Stimulated activated CD4-positive, alpha-beta T cell treated with anti-CD3 and anti-CD28 coated beads, TNF-alpha, amount 100 ng/mL, for 48 hours (primary cell): ENCODE measurements at places on chromosomes 3 and 15.

DNA sequence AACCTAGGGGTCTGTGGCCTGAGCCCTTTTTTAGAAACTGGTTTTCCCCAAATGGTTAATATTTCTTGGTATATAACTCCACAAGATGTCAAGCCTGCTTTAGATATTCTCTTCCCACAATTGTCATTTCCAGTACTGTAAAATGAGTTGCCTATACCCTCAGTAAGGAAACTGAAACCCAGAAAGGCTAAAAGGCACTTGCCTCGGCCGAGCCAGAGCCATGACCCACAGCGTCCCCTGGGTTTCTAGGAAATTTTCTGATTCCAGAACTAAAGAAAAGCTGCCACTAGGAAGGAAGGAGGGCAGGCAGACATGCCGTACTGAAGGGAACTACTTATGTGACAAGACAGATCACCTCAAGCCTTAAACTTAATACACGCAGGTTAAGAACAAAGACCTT lies 59.1 kb downstream of the ATP8B4 start:
- DNase-seq = no peak

GRCh38 chr3:30692498-30693130 lies 86.2 kb downstream of the TGFBR2 start:
- no peak for DNase-seq

GRCh38 chr3:186708983-186709679 lies 8.0 kb upstream of the KNG1 start:
- no peak for DNase-seq

GRCh38 chr3:184583578-184584451 lies 22.2 kb downstream of the EPHB3 start:
- DNase-seq = no peak

DNA sequence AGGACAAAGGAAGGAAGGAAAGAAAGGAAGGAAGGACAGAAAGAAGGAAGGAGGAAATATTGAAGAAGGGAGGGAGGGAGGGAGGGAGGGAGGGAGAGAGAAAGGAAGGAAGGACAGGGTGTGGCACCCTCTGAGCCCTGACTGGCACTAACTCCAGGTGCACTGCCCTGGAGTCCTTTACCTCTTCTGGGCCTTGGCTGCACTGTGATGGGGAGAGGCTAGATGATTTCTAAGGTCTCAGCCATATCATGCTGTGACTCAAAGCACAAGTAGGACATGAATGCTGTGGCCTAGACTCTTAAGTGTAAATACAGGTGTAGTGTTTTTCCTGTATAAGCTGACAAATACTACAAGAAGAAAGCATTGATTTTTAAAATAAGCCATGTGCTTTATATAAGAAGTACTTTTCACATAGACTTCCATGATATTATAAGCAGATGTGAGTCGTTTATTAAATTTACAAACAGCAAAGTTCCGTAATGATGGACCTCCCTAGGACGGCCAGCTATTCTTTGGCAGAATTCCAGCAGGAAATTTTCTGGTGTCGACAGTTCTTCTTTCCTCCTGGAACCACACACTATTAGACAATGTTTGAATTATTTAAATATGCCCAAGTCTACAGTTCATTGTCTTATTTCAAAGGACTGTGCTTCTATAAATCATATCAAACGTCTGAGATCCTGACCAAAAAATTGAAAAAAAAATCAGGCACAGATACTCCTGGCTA lies 213.8 kb upstream of the C2CD4B start:
- no peak for DNase-seq

DNA sequence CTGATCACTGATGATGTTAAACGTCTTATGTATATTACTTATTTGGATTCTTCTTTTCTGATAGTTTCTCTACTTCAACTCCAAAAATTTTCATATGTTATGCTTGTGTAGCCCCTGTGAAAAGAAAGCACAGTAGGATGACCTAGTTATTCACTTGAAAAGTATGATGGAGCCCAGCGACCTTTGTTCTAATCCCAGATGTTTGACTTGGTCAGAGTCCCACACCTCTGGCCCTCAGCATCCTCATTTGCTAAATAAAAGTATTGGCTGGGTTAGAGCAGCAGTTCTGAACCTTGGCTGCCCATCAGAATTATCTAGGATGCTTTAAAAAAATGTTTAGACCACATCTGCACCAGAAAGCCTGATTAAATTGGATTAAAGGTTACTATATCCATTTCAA lies 173.7 kb downstream of the ATG7 start:
- DNase-seq = no peak

- DNase-seq = no peak
These were observed 530.8 kb downstream of the SOX2 start for GRCh38 chr3:182242489-182242942.

- no peak for DNase-seq
These were observed 100.0 kb downstream of the ARPP21 start for GRCh38 chr3:35739181-35739809.

DNA sequence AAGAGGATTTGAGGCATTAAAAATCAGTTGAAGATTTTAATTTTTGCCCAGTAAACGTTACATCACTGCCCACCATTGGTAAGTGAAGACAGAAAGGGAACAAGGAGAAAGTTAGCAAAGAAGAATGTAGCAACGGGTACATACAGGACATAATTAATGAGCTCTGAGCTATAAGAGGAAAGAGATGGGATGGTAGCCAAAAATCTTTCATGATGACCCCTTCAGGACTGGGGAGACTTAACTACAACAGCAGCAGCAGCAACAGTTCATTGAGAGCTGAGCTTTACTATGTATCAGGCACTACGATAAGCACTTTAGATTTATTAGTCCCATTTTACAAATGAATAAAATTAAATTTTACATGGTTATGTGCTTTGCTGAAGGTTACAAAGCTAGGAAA lies 18.4 kb downstream of the EMC4 start:
- no peak for DNase-seq

GRCh38 chr15:71051539-71051938 lies 63.7 kb upstream of the THSD4 start:
- DNase-seq = no peak

DNA sequence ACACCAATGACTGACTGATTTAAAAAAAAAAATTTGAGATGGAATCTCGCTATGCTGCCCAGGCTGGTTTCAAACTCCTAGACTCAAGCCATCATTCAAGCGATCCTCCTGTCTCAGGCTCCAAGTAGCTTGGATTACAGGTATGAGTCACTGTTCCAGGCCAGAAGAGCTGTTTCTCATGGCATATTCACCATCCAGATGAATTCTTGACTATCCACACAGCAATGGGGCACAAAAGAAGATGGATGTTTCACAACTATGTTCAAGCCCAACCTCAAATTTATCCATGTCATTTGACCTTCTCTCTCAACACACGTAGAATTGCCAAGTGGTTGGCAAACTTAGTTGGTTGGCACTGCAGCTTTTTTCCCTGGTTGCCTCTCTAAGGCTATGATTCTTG lies 40.6 kb downstream of the PRICKLE2 start:
- no peak for DNase-seq

GRCh38 chr15:91478717-91479191 lies 374.8 kb upstream of the SLCO3A1 start:
- DNase-seq = no peak

DNA sequence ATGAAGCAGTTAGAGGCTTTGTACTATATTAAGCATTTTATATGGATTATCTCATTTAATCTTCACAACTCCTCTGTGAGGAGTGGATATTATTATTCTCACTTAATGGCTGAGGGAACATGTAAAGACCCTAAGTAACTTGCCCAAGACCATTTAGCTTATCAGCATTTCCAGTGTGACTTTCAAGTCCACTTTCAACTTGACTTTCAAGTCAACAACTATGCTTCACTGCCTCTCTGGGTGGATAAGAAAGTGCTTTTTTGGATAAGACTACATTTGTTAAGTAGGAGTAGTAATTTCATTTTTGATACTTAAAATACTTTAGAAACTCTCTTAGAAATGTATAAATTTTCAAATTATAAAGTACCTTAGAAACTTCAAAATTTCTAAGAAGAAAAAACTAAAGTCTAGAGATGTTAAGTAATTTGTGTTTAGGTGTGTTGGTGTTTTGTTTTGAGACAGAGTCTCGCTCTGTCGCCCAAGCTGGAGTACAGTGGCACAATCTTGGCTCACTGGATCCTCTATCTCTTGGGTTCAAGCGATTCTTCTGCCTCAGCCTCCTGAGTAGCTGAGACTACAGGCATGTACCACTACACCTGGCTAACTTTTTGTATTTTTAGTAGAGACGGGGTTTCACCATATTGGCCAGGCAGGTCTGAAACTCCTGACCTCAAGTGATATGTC lies 71.8 kb downstream of the MINDY2 start:
- no peak for DNase-seq

- DNase-seq = no peak
These were observed 544.1 kb upstream of the MDFIC2 start for GRCh38 chr3:70856414-70857162.

DNA sequence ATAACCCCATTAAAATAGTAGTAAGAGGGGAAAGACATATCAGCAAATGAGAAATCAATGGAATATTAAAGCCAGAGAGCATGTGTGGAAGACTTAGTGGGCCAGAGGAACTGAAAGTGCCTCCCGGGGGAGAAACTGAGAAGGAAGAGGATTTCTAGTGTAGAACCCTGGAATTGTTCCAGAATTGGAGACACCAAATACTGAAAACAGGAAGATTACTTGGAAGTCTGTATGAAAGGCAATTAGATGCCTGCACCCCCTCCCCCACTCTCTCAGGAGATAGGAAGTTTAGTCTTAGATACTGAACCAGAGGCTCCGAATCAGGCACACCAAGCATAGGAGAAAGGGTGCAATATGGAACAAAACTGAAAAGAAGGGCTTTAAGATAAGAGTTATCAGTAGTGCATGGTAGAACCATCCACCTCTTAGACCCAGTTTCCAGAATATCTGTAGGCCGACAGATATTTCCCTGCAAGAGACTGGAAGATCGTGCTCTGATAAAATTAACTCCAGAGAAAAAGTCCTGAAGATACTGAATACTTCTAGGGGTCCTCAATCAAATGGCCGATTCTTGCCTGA lies 32.4 kb downstream of the KLHL18 start:
- DNase-seq = no peak

DNA sequence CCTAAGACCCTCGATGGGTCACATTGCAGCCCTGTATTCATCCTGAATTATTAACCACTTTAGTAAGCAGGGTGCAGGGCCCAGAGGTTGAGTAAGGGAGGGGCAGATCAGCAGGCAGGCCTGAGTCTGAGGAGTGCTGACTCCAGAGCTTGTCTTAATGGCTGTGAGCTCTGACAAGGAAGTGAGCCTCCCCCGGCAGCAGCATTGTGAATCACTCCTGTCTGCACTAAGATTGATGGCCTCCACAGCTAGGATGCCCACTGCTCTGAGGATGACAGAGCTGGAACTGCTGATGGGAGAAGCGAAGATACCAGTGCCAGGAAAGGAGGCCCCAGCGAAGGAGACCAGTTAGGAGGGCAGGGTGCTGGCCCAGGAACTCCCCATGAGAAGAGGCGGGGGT lies 46.5 kb upstream of the CCDC174 start:
- DNase-seq = no peak

GRCh38 chr15:74278207-74278606 lies 42.1 kb downstream of the CCDC33 start:
- DNase-seq = no peak

DNA sequence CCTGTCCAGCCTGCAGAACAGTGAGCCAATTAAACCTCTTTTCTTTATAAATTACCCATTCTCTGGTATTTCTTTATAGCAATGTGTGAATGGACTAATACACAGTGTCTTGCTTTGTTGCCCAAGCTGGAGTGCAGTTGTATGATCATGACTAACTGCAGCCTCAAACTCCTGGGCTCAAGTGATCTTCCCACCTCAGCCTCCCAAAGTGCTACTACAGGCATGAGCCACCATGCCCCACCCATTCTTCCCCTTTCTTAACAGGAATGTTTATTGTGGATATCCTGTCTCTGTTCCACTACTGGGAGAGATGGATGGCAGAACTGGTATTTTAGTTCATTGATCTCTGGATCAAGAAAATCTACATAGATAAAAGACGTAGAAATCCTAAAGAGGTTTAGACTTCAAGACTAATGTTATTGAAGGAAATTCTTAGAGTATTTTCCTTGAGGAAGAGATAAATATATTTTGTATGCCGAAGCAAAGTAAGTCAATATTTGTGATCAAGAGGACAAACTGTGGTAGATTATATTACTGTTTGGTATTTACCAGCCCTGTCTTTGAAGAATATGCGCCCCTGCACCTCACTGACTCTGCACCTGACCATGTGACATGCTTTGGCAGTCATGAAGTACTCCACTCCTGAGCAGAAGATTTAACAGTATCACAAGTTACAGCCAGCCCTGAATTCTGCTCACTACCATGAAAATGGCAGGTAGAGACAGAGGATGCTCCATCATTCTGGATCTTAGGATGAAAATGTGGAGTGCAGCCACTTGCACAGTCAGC lies 42.9 kb downstream of the UACA start:
- DNase-seq = no peak

DNA sequence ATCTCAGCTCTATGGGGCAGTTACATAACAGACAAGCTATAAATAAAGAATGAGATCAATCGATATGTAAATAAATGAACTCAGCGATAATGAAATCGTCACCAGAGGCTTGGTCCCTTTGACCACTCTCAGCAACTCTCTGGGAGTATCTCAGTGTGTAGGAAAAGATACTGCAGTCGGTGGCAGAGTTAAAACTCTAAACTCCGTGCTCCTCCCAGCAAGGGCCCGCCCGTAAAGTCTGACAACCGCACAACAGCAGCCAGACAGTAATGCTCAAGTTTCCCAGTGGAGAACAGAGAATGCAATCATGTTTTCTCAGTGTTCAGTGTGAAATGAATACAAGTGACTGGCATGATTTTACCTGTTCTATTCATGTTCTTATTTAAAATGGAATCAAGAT lies 28.3 kb upstream of the IGF1R start:
- no peak for DNase-seq

- no peak for DNase-seq
These were observed 1350.3 kb downstream of the ROBO2 start for GRCh38 chr3:78390221-78390620.

GRCh38 chr3:108006077-108006771 lies 84.6 kb downstream of the CD47 start:
- no peak for DNase-seq

- DNase-seq = no peak
These were observed 41.9 kb downstream of the SCAP start for GRCh38 chr3:47433796-47434195.

- peak; percentile 13 for DNase-seq
These were observed 328.3 kb downstream of the THSD4 start for GRCh38 chr15:71443538-71443937.

DNA sequence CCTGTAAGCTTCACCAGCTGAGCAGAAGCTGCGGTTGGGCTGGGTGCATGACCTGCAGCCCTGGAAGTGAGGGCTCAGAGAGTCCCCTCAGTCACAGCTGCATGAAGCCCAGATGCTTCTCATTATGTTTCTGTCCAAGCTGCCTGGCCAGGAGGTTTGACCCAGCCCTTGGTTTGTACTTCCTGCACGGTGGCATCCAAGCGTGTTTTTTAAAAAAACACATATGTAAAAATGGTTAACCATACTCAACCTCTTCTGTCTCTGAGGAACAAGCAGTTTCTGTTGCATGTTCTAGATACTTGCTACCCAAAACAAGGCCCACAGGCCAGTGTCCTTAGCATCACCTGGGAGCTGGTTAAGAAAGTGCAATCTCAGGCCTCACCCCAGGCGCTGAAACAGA lies 76.0 kb upstream of the ATP10A start:
- DNase-seq = no peak
